ENCODE measurements at places on chromosomes 12 and 14.

GRCh38 chr12:52956987-52957386 lies 8.1 kb downstream of the KRT18 start:
- H3K27me3 ChIP-seq = no peaks in the 10 kb centered on the region
- DNase-seq = no peak
- H3K4me3 ChIP-seq = no peak overlapping the region
- H3K27ac ChIP-seq = no peak overlapping the region
- H3K36me3 ChIP-seq = no peaks in the 10 kb centered on the region

DNA sequence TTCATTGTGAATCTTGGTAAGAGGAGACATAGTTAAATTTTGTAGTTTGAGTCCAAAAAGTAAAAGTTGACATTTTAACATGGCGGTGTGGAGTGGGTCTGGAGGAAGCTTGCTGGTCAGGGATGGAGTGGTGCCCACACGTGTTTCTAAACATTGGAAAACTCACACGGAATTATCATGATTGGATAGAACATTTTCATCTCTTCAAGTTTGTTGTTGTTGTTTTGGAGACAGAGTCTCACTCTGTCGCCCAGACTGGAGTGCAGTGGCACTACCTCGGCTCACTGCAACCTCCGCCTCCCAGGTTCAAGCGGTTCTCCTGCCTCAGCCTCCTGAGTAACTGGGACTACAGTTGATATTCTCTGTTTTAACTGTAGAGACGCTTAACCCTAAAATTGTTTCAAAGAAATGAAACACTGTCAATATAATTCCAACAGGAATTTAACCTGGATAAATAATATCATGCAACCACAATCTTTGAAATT lies 502 bp upstream of the MBIP start:
- peak overlapping the region; percentile 65 for H3K4me3 ChIP-seq
- H3K27ac ChIP-seq = no peak overlapping the region
- no peaks in the 10 kb centered on the region for H3K4me1 ChIP-seq

DNA sequence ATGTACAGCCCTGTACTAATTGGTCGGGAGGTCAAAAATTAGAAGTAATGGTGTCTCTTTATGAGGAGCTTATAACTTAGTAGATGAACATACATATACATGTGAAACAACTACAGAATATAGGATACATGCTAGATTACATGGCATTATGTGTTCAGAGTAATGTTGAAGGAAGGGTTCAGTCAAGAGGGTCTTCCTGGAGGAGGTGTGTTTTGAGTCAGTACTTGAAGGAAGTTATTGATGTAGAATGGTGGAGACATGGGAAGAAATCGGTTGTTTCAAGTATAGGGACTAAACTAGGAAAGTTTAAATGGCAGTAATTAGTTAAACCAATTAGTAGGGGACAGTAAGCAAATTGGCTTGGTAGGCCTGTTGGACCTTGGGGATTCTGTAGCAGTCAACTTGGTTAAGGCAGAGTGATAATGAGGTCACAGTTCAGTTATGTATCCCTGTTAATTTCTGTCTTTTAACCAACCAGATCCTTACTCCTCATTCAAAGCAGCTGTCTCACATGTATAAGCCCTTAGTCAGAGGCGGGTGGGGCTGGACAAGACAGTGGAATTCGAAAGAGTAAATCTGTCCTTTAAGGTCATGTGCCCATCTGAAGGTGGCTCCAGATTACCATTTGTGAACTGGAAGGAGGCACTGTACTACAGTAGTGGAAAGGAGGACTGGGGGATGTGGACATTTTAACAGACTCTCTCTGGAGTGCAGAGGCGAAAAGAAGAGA lies 3.5 kb upstream of the ANKRD52 start:
- H3K4me1 ChIP-seq = peaks cover under 1% of the 10 kb centered on the region
- no peaks in the 10 kb centered on the region for H3K36me3 ChIP-seq
- H3K27ac ChIP-seq = no peak overlapping the region
- DNase-seq = no peak
- H3K27me3 ChIP-seq = no peaks in the 10 kb centered on the region

DNA sequence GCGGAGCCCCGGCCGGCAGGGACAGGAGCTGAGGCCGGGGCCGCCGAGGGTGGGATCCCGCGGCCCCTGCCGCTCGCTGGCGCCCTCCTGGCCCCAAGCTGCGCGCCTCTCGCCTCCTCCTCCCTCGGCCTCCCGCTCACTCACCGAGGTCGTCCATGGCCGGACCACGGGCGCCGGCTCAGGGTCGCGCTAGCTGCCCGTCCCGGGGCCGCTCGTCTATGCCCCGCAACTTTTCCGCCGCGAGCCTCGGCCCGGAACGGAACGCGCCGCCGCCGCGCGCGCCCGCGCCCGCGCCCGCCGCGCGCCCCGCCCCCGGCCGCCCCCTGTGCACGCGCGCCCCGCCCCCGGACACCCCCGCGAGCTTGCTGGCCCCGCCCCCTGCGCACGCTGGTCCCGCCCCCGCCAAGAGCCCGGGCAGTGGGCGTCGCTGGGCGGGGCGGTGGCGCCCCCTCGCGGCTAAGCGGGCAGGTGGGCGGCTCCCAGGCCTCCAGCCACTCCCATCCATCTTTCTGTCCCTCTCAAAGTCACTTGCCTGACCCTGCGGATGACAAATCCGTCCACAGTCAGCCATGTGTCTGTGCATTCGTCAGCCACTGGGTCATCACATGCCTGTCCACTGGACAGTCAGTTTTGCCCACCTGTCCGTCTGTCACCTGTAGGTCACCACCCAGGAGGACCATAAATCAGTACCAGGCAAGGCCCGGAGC lies at the start of gene PXN:
TSS of gene PXN (minus strand) at position 258 of the 707 bp plus-strand sequence. CDS start at position 157, 101 bp downstream.
- H3K27me3 ChIP-seq = no peaks in the 10 kb centered on the region
- no peaks in the 10 kb centered on the region for H3K36me3 ChIP-seq
- peak within 1 kb of the TSS; percentile 68 for H3K4me3 ChIP-seq

- DNase-seq = peak; percentile 95
- H3K27me3 ChIP-seq = no peaks in the 10 kb centered on the region
- peak overlapping the region; percentile 95 for H3K27ac ChIP-seq
- no peaks in the 10 kb centered on the region for H3K4me1 ChIP-seq
- peak overlapping the region; percentile 48 for H3K4me3 ChIP-seq
- no peaks in the 10 kb centered on the region for H3K36me3 ChIP-seq
These were observed 25.1 kb upstream of the UBC start for GRCh38 chr12:124939421-124940142.

DNA sequence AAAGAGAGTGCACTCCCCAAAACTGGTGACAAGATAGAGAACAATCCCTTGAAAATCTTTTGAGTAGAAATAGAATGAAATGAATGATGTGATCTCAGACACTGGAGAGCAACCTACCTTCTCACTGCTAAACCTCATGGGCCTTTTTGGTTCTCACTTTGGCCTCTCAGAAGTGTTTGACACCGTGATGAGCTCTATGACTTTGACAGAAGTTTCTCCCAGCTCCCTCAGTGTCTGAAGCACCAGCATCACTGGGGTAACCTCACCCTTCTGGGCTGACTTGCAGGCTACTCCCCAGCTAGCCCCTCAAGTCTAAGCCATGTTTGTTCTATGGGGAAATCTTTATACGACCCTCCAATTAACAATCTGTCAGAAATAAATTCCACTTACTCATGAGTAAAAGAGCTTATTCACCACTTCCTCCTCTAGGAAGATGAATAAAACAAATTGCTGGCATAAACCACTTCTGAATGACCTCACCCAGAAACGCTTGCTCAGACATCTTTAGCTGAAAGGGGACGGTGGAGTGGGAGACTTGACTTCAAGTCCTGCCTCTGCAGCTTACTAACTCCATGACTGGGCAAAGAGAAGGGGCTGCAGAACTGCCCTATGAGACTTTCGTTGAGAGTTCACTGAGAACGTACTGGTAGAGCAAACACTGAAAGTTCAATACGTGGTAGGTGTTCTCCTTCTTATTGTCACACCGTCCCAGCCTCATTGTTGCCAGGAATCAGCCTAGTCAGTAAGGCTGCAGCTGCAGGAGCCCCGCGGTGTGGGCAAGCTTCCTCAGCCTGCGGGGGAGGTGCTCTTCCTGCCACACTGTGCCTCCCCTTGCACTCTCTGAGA lies 46.5 kb downstream of the ST8SIA1 start:
- no peak for DNase-seq
- no peak overlapping the region for H3K27ac ChIP-seq
- peaks cover under 1% of the 10 kb centered on the region for H3K4me1 ChIP-seq
- no peaks in the 10 kb centered on the region for H3K27me3 ChIP-seq

DNA sequence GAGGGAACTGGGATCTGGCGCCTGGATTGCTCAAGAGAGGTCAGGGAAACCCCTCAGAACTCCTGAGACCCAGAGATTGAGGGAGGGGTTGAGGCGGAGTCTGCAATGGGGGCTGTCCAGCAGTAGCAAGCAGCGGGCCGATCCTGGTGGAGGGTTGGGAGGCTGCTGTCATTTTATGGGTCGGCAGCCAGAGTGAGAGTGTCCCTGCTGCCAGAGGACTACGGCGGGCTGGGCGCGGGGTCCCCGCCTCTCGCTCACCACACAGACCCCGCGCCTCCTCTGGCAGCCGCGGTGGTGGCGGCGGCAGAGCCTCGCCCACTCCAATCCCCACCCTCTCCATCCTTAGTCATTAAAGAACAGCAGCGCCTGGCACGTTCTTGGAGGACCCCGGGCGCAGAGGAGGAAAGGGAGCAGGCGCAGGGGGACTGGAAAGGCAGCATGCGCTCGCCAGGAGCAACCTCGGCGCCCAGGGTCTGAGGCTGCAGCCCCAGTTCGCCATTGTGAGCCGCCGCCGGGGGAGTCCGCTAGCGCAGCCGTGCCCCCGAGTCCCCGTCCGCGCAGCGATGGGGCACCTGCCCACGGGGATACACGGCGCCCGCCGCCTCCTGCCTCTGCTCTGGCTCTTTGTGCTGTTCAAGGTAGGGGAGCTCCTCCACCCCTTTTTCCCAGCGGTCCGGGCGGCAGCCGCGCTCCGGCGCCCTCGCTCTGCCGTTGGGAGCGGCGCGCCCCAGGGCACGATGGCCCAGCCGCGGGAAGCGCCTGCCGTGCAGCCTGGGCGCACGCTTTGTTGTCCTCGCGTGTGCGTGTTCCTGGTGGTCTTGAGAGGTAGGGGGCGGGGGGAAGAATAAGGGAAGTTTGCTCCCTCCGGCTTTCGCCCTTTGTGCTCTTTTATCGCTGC lies at the start of gene PTPRO:
TSS of gene PTPRO (plus strand) at position 345 of the 898 bp plus-strand sequence.
- no peaks in the 10 kb centered on the region for H3K27me3 ChIP-seq
- no peak within 1 kb of the TSS for H3K27ac ChIP-seq
- peak within 1 kb of the TSS; percentile 82 for H3K4me3 ChIP-seq
- no peaks in the 10 kb centered on the region for H3K4me1 ChIP-seq

- H3K4me1 ChIP-seq = no peaks in the 10 kb centered on the region
- H3K36me3 ChIP-seq = peaks cover 10% of the 10 kb centered on the region
- DNase-seq = no peak
- no peaks in the 10 kb centered on the region for H3K27me3 ChIP-seq
These were observed 35.3 kb downstream of the ZC3H14 start for GRCh38 chr14:88598097-88598675.

DNA sequence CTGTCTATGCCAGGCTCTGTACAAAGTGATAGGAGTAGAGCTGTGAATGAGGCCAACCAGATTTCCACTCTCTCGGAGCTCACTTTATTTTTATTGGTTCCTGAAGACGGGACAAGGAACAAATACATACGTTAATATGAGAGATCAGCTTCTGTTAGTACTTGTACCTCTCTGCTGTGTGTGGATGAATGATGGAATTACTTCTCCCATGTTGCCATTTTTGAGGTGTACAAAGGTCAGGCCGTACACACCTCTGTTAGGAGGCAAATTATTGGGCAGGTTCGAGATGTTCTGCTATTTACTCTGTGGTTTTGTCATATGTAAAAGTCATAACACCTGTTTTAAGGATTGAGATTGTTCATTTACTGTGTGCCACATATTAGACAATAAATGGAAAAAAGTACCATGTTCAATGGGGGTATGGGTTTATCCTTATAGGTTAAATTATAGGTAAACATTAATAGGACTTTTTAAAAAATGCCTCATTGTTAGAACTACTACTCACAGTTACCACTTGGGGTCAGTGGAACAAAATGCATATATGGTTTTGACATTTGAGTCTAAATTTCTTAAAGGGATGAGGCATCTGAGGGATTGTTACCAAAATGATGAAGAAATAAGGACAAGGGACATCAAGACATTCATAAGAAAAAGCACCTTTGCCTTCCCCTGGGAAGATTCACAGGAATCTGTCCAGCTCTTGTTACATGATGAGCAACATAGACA lies 26.9 kb downstream of the WBP11 start:
- peaks cover 3% of the 10 kb centered on the region for H3K4me1 ChIP-seq
- no peak for DNase-seq
- H3K27me3 ChIP-seq = no peaks in the 10 kb centered on the region
- peak overlapping the region; percentile 86 for H3K4me3 ChIP-seq
- H3K36me3 ChIP-seq = no peaks in the 10 kb centered on the region

GRCh38 chr14:67683842-67684241 lies 9.4 kb upstream of the VTI1B start:
- no peaks in the 10 kb centered on the region for H3K27me3 ChIP-seq
- no peak overlapping the region for H3K4me3 ChIP-seq
- no peak overlapping the region for H3K27ac ChIP-seq
- DNase-seq = no peak

- H3K4me3 ChIP-seq = no peak overlapping the region
- H3K4me1 ChIP-seq = no peaks in the 10 kb centered on the region
- DNase-seq = no peak
- H3K36me3 ChIP-seq = no peaks in the 10 kb centered on the region
These were observed 181.5 kb upstream of the ATP2B1 start for GRCh38 chr12:89890161-89890560.

DNA sequence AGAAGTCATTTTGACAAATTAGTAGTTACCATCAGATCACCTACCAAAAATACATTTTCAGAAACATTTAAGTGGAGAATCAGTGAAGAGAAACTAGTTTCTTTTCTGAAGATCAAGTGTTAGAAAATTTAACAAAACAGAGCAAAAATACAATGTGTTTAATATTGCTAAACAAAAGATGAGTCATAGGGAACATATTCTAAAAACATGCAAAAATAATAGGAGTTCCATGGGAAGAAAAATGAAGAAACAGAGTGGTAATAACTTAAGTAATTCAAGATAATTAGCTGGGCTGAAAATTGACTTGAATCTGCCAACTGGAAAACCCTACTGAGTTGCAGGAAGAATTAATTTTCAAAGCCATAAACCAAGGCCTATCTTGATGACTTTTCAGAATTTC lies 111.5 kb upstream of the KITLG start:
- H3K4me3 ChIP-seq = no peak overlapping the region
- no peaks in the 10 kb centered on the region for H3K36me3 ChIP-seq
- H3K27ac ChIP-seq = no peak overlapping the region

GRCh38 chr14:39731912-39732311 lies 299.7 kb upstream of the FBXO33 start:
- no peak overlapping the region for H3K4me3 ChIP-seq
- no peaks in the 10 kb centered on the region for H3K4me1 ChIP-seq
- no peak for DNase-seq
- no peak overlapping the region for H3K27ac ChIP-seq

DNA sequence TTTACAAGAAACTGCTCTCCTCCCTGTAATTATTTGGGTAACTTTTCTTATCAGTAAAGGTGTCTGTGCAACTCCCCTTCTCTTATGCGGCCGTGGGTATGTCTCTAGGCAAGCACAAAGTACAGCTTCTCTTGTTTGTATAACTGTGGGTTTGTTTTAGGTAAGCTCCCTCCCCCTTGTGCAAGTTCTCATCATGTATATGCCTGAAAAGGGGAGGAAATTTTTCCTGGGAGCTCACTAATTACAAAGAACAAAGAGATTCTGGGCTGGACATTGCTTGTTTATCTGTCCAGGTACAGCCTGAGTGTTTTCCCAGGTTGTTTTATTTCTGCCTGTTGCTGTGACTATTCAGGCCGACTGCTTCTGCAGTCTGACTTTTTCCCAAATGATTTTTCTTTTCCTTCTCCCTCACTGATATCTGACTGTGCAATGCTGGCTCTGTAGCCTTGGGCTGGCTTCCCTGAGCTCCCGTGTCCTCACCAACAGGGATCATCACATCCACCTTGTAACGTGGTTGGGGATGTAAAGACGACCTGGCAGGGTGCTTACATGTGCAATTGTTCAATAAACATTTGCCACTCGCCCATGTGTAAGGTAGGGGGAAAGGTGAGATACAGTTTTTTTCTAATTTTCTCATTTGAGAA lies 916.5 kb downstream of the AACS start:
- H3K4me3 ChIP-seq = no peak overlapping the region
- H3K27me3 ChIP-seq = no peaks in the 10 kb centered on the region
- no peak for DNase-seq
- H3K27ac ChIP-seq = no peak overlapping the region

Measured in aorta (tissue), 5 donors.